ENCODE measurements at places on chromosomes 13 and 19.

GRCh38 chr19:12596927-12597548 lies 13.6 kb downstream of the ZNF490 start:
- DNase-seq = no peak

DNA sequence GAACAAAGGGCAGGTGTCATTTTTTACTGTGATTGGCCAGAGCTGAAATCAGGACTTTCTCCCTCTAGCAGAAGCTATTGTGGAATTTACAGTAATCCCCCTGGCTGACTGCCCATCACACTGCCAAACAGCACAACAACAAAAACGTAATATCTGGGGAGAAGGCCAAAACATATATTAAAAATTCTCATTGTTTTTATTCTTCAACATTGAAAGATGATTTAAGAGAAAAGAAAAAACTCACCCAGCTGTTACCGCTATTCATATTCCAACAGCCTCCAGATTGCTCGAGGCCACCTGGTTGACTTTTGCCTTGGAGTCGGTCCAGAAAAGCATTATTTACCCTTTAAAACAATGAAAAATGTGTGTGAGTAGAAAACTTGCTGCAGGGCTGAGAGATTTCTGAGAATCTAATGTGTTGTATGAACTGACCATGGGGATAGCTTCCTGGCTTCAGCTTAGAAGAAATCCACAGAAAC lies 97.2 kb downstream of the EPSTI1 start:
- no peak for DNase-seq

DNA sequence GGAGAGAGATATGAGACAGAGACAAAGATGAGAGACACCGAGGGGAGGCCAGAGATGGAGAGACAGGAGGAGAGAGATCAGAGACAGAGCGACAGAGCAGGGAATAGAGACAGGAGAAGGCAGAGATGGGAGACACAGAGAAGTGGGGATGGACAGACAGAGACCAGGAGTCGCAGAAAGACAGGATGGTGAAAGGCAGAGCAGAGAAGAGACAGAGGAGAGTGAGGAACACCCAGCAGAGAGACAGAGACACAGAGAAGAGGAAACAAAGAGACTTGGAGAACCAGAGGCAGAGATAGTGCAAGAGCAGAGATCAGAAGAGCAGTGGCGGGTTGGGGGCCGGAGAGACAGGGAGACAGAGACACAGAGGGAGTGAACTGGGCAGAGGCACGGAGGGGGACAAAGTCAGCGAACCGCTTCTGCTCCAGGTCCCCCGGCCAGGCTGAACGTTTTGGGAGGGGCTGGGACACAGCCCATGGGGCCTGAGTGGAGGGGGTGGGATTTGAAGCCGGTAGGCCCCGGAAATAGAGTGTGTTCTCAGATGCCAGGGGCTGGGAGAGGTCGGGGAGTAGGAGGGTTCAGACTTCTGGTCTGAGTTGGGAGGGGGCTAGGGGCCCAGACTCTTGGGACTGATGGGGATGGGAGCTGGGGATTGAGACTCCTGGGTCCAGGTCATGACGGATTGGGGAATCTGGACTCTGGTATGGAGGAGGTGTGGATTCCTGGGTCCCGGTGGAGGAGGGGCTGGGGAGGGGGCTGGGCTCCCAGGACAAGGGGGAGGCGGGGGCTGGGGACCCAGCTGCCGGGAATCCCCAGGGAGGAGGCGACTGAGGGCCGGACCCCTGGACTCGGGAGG lies 654 bp downstream of the ZNF579 start:
- DNase-seq = no peak

GRCh38 chr19:49645592-49645991 lies 3.6 kb downstream of the SCAF1 start:
- DNase-seq = no peak

- no peak for DNase-seq
Measured at GRCh38 chr19:2973229-2973628, 4.1 kb upstream of the TLE6 start.

DNA sequence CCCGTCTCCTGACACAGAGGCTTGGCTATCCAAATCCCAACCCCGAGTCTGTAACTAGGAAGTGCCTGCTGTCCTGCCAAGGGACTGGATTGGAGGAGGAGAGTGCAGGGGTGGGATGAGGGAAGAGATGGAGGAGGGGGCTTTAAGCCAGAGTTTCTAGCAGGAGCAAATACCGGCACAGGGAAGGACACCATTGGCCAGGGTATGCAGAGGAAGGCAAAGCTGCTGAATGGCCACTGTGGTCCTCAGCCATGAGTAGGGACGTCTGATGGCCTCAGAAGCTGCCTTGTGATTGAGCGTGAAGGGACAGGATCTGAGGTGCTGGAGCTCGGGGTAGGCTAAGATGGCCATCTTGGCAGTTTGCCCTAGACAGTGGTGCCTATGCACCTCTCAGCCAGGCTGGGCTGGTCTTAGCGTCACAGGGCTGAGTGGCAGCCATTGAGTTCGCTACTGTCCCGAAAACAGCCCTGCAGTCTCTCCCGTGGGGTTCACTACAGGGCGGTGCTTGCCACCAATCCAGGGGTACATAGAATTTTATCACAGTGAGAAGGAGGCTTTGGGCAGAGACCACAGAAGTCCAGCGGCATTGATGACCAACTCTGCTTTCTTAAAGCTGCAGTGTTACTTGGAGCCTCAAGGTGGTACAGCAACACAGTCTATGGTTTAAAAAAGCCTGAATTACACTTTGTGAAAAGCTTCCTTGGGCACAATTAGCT lies 61.8 kb downstream of the AKAP11 start:
- no peak for DNase-seq

GRCh38 chr19:7304200-7304599 lies 10.0 kb upstream of the INSR start:
- no peak for DNase-seq

DNA sequence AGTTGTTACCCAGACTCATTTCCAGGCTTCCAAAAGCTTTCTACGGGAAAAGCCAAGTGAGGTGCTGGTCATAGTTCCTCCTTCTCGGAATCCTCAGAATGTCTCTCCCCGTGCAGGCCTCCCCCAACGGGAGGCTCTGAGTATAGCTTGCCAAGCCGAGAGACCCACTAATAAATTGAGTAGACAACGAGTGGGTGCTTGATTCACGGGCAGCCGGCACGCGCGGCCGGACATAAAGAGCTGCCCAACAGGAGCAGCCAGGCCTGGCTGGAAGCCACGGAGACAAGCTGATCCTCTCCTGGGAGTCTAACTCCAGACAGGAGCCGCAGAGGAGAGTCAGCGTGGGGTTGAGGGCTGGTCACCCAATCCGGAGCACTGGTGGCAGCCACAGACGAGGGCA lies 43.4 kb upstream of the MEDAG start:
- DNase-seq = no peak

DNA sequence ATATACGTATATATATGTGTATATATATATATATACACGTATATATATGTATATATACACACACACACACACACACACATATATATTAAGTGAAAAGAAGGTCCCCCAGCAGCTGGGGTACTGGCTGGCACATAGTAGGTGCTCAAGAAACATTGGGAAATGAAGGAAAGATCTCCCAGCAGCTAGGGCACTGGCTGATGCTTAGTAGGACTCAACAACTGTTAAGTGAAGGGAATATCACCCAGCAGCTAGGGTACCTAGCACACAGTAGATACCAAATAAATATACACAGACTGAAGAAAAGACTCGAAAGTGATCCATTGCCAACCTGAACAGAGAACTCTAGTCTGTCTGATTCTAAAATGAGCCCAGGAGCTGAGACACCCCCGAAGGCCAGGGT lies 12.2 kb downstream of the PODNL1 start:
- no peak for DNase-seq

- DNase-seq = peak; percentile 7
Measured at GRCh38 chr13:26914624-26915023, 154.0 kb upstream of the GPR12 start.

- DNase-seq = no peak
Measured at GRCh38 chr19:311813-312261, 20.6 kb upstream of the PLPP2 start.

- DNase-seq = no peak
Measured at GRCh38 chr19:28430214-28430613, 782.7 kb downstream of the UQCRFS1 start.
